ENCODE measurements at places on chromosomes 6 and 20.

DNA sequence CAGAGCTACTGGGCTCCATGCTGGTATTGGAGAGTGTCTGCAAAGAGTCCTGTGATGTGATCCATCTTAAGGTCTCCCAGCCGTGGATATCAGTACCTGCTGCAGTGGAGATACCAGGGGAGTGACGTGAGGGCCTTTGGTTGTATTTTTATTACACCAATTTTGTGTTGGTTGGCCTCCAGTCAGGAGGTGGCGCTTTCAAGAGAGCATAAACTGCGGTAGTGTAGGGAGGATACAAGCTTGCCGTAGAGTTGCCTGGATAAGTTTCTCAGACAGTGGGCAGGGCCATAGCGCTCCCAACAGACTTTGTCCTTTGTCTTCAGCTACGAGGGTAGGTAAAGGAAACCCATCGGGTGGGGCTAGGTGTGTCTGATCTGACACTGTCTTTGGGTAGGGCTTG is 113.0 kb upstream of the CEP162 start:
- no peak for DNase-seq

DNA sequence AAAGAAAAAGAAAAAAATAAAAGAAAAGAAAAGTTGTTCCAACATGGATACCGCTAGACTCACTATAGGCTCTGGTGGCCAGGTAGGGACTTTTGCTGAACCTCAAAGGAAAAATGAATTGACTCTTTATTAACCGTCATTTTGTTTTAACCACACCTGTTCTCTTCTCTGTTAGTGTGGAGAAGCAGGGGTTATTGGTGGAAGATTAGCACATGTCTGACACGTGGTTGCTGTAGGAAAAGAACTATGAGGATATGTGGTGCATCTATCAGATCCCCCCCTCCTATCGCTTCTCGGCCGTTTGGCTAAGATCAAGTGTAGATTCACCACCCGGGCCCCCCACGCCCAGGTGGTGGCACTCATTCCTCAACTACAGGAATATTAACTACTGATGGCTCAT is 212.4 kb upstream of the ZNF184 start:
- no peak for DNase-seq

GRCh38 chr20:41304002-41304401 is 13.5 kb downstream of the ZHX3 start:
- no peak for DNase-seq

DNA sequence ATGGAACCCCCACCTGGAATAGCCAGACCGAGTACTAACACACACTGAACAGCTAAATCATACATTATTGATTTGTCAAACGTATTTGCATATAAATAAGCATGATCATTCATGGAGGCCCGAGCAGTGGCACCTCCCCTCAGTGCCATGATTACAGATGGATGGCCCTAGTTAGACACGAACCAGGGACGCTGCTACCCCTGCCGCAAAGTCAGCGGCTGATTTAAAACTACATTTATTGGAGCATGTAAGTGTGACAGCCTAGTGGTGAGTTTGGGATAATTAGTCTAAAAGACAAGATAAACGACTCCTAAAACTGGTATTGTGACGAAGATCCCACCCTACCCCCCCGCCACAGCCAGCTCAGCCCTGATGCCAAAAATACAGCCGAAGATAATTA is 159.1 kb upstream of the MAFB start:
- DNase-seq = no peak

DNA sequence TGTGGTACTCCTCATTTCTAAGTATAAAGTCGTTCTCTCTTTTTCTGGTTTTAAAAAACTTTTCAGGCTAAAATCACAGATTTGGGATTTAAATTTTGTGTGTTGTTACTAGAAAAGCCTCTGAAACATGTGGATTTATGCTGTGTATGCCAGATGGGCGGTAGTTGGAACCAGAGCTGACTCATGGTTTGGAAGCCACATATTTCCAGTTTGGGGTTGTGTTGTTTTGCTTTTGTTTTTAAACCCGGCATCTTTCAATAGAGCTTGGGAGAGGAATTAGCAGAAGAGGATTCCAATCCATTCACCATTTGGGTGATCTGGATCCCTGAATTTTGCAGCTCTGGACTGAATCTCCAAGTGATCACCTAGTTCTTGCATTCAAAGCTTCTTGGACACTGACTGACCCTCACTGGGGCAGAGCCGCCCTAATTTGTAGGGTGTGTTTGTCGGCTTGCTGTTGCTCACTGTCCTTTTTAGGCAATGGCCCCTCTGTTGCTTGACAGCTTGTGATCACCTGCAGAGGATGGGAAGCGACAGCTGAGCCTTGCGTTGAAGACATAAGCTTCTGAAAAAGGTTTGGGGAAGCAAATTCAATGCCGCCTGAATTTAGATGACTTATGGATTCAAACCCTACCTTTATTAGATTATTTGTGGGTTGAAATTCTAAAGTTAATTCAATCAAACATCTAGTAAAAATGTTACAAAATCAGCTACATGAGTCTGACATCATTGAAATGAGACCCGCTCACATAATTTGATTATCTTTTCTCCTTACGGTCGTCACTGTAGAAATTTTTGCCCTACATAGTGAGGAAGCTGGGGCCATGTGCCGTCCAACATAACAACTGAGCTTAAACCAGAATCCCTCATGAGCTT is 79.9 kb upstream of the CD83 start:
- no peak for DNase-seq

- no peak for DNase-seq
Observed at GRCh38 chr6:33897189-33897780, 93.5 kb upstream of the MLN start.

- no peak for DNase-seq
Observed at GRCh38 chr20:17595856-17596255, 26.0 kb downstream of the DSTN start.

DNA sequence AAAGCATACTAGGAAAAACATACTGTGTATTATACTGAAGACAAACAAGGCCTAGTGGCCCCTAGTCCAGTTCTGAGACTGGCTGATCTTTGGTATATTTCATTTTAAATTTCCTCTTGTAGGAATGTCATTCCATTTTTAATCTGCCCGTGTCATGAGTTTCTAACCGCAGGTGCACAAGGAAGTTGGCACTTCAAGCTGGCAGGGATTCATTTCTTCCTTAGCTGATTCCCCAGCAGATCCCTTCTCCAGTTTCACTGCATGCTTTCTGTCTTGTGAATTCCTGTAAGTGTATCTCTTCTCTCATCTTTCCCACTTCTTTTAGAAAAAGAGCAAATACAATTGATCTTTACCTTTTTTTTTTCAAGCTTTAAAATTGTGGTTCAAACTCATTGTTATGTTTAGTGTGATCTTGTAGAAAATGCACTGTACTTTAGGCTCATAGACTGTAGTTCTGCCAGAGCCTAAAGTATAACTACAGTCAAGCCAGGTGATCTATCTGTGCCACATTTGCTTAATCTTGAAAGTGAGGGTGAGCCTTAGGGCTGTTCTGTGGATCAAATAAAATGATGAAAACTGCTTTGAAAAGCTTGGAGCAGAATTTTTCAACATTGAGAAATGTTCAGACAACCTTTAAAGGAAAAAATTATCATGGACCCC is 37.0 kb downstream of the RNF217 start:
- no peak for DNase-seq

GRCh38 chr20:5834436-5835005 is 84.3 kb downstream of the SHLD1 start:
- no peak for DNase-seq

DNA sequence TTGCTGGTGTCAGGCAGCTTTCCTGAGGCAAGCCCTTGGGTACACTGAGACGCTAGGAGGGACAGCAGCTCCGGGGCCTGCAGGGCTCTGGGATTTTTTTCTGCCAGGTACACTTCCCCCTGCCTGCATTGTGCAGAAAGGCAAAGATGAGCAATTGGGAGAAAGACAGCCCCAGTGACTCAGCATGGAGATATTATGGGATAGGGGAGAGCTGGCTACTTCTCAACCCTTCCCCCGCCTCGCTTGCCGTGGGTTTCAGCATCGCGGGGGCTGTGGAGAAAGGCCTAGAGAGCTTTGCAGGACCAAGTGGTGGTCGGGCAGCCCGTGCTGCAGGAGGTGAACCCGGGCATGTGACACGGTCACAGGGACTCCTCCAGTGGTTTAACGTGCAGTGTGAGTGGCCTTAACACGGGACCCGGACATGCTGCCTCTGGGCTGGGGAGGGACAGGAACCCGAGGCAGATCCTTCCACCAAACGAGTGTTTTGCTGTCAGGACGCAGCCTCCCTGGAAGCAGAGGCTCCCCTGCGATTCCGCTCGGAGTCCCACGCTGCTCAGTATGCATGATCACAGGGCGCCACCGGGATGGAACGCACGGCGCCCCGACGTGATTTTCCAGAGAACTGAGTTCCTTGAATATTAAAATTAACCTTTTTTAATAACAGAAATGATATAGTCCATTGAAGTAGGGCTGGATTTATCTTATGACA is 139.9 kb downstream of the CDH4 start:
- DNase-seq = no peak

- no peak for DNase-seq
Observed at GRCh38 chr20:32035426-32035779, 16.6 kb upstream of the HCK start.

DNA sequence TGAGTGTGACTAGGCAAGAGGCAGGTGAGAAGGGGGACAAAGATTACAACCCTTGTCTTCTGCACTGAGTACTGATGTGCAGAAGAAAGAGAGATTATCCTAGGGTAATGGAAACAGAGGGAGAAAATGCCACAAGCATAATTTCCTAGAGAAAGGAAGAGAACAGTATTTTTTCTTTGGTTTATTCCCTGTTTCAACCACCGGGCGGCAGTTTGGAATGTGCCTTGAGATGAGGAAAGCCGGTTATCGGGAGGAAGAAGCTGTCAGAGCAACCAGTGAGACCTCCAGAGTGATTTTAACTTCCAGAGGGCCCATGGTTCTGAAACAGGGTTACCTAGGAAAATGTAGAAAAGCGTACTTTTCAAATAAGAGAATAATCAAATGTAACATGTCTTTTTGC is 121.4 kb downstream of the REV3L start:
- no peak for DNase-seq

GRCh38 chr6:48486373-48486772 is 375.4 kb upstream of the PTCHD4 start:
- no peak for DNase-seq

All from CD4-positive, alpha-beta T cell (primary cell).